ENCODE measurements at places on chromosomes 1 and 21.

DNA sequence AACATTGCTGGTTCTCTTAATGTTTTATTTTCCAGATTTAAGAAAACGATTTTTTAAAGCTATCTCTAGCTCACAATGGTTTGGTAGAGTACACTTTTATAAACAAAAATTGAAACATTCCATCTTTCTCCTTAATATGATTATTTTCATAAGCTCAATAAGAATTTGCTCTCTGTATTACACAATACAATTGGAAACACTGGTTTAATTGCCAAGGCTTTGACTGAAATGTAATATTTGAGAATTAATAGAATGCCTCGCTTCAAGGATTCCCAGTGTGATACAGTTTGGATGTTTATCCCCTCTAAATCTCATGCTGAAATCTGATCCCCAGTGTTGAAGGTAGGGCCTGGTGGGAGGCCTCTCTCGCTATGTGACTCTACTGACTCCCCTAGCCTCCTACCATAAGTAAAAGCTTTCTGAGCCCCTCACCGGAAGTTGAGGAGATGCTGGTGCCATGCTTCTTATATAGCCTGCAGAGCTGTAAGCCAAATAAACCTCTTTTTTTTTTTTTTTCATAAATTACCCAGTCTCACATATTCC lies 67.4 kb downstream of the DDAH1 start:
- no peak for DNase-seq

DNA sequence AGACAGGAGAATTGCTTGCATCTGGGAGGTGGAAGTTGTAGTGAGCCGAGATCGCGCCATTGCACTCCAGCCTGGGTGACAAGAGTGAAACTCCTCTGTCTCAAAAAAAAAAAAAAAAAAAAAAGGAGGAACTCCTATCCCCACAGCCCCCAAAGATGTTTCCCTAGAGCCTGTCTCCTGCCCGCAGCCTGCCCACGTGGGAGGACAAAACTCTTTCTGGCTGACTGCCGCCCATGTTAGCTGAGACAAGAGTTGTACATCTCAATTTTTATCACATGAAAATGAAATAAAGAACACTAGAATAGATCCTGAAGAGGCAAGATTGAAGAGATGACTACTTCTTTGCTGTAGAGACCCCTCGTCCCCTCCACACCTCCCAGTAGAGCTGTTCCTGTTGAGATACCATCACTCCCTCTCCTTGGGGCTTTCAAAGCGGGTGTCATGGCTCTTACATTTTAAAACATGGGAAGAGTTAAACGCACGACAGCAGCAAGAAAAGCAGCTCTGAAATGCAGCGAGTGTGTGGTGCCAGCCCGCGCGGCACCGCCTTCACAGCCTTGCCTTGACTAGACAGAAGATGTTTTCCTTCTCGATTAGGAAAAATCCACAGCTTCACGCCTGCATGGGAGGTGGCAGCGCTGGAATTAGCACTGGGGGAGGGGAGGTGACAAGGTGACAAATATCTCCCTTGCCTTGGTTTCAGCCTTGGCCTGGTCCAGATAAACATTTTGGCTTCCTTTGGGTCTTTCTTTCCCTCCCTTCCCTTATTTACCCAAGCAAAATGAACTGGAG lies 253.4 kb upstream of the CSF3R start:
- DNase-seq, result no peak

GRCh38 chr1:98677288-98677687 lies 15.8 kb downstream of the SNX7 start:
- DNase-seq, result no peak

GRCh38 chr1:168561989-168562388 lies 14.4 kb upstream of the XCL1 start:
- DNase-seq, result no peak

- no peak for DNase-seq
Measured at GRCh38 chr21:45512626-45513002, 29.6 kb downstream of the SLC19A1 start.

- DNase-seq, result no peak
Measured at GRCh38 chr21:36436829-36437744, 42.8 kb downstream of the CLDN14 start.

DNA sequence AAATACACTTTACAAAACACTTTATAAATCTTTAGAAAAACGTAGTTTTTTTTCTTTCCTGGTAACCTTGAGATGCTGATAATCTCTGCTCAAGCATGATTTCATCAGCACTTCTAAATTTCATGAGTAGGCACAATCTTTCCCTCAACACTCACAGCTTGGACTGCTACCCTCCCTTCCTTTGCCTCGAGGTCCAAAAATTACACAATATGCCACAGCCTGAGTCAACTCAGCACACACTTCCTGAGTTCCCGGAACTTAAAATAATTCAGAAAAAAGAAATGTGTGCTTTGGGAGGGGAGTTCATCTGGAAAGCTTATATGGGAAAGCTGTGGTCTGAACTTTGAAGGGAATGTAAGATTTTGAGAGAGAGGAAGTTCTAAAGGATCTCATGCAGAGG lies 5.9 kb downstream of the CLCA2 start:
- DNase-seq, result peak; percentile 20

- DNase-seq, result no peak
Measured at GRCh38 chr1:3380469-3380868, 74.0 kb upstream of the ARHGEF16 start.

DNA sequence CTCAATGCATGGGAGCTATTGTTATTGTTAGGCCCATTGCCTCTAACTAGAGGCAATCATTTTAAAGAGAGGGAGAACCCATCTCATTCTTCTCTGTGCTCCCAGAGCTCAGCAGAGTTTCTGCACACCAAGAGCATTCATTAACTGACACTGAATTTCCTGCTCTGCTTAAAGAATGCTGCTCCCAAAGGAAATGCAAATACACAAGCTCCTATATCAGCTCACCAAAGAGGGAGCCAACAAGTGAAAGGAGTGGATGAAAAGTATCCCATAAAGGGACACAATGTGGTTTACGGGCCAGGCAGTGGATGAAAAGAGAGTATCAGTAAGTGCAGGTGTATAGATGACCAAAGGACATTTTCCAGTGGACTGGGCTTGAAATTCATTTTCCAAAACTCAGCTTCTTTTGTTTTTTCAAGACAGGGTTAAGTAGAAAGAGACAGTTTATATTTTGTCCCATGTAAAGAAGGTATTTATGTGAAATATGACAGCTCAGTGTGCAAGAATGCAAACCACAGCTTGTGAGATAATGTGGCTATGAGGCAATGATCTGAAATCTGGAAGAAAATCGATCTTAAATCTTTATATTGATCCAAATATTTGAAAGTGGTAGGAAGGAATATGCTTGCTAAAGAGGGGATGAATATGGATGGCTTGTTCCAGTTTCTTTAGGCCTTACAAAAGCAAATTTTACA lies 207.7 kb upstream of the CAMK1G start:
- no peak for DNase-seq

All from CD4-positive, alpha-beta T cell treated with Interleukin-2 at 100 ng/mL for 4 hours (primary cell).